ENCODE measurements at places on chromosomes 11 and 22.

DNA sequence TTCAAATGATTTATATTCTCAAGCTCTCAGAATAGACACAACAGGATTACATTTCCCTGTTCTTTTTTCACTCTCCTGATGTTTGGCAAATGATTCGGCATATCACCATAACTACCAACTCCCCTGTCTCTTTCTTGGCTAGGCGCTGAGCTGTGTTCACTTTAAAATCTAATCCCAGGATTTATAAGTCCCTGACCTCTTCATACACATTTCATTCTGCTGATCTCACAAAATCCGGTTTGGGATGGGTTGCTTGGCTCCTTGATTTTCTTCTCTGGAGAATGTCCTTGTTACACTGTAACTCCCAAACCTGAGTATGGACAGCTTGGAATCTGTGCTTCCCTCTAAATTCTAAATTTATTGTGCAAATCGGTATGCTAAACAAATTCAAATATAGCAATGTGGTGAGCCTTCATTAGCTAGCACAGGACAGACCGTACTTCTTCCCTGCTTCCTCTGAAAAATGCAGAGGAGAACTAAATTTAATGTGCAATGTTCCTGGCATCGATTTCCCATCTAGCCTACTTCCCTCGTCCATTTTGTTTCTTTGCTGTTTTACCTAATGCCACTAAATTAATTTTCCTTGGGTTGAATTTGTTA lies 858.5 kb upstream of the FAT3 start:
- DNase-seq = no peak

GRCh38 chr11:724049-724777 lies 18.2 kb downstream of the EPS8L2 start:
- no peak for DNase-seq

DNA sequence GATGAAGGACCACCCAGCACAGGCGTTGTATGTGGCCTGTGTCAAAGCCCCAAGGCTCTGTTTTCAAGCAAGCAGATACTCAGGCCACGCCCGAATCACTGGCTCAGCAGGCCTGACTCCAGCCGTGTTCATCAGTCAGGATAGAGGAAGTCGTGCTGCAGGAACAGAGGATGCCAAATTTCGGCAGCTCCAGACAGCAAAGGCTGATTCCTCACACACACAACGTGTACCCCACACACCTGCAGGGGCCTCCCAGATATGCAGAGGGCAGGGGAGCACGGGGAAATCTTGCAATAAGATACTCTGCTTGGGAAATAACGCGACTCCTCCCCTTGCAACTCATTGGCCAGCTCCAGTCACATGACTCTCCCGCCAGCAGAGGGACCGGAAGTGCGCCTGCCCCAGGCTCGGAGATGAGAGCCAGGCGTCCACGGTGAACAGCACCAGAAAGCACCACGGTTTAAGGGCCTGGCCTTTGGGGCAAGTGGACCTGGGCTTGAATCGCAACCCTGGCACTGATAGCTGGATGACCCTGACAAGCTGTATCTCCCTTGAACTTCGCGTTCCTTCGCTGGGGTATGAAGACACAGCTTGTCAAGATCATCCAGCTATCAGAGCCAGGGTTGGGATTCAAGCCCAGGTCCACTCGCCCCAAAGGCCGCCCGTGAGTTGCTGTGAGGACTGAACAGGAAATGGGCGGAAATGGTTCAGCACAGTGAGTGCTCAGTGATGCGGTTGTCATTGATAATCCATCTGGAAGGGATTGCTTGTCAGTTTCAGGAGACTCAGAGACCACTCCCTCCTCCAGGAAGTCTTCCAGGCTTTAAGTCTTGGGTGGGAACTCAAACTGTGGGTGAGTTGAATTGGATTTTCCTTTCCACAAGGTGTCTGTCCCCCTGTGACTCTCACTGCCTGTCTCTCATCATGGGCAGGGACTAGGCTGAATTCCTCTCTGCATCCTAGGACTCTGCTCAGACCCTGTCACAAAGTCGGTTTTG lies 88.5 kb downstream of the MYEOV start:
- DNase-seq = no peak

DNA sequence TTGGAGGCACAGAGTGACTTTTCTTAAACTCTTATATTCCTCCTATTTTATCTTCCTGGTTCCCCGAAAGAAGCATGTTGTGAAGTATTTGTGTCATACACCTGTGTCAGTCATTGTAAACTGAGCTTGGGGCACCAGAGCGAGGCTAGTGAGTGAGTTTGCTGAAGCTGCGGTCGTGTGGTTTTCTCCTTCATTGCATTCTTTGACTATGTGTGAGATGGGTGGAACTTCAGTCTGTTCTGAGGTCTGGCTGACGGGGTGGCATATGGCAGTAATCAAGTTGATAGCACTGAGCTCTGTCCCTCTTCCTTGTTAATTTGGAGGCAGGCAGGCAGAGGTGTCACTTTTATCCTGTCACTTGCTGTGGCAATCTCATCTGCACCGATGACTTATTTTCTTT lies 4.2 kb downstream of the VPS26B start:
- DNase-seq = no peak

GRCh38 chr11:113992459-113993110 lies 17.7 kb downstream of the HTR3A start:
- DNase-seq = no peak

GRCh38 chr11:122625976-122626665 lies 29.4 kb upstream of the UBASH3B start:
- no peak for DNase-seq

GRCh38 chr11:7571640-7572000 lies 57.8 kb downstream of the PPFIBP2 start:
- no peak for DNase-seq

GRCh38 chr22:41697126-41697775 lies 2.1 kb upstream of the MEI1 start:
- DNase-seq = peak; percentile 100

DNA sequence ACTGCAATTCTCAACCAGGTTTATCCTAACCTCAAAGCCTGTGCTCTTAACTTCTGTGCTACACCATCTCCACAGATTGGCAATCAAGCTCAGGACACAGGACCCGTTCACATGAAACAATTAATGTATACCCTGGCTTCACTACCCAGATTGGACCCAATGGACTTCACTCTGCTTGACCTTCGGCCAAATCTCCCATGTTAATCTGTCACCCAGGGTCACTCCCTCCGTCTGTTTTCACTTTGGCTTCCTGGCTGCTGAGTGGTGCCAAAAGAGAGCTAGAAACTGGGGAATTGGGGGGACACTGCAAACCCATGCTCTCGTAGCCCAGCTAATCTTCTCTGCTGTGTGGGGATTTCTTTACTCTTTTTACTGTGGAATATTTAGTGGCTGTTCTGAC lies 216.1 kb upstream of the ZC3H12C start:
- no peak for DNase-seq

DNA sequence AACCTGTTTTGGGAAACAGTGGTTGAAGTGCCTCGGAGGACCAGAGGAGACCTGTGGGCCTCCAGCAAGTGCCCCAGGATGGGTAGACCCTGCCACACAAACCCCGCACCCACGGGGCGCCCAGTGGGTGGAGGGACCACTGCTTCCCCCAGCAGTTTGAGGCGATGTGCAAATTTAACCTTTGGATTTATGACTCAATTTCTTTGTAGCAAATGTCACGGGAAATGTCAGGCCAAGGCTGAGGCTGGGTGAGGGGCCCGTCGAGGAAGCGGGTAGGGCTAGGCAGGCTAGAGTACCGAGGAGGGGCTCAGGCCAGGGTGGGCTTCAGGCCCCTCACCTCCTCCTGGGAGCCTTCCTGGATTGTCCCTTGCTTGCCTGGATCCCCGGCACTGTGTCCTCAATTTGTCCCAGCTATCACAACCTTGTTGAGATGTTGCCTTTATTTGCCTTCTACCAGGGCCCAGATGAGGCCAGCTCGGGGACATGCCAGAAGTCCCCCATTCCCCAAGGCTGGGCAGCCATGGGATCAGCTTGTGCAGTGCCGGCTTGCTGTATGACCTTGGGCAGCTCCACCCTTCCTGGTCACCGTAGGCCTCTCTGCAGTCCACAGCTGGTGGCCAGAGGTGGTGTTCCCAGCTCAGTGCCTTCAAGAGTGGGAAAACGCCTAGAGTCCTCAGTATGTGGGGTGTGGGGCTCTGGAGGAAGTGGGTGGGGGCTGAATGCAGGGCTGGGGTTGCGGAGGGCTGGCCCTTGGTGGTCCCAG lies 39.5 kb upstream of the PRODH start:
- DNase-seq = no peak

DNA sequence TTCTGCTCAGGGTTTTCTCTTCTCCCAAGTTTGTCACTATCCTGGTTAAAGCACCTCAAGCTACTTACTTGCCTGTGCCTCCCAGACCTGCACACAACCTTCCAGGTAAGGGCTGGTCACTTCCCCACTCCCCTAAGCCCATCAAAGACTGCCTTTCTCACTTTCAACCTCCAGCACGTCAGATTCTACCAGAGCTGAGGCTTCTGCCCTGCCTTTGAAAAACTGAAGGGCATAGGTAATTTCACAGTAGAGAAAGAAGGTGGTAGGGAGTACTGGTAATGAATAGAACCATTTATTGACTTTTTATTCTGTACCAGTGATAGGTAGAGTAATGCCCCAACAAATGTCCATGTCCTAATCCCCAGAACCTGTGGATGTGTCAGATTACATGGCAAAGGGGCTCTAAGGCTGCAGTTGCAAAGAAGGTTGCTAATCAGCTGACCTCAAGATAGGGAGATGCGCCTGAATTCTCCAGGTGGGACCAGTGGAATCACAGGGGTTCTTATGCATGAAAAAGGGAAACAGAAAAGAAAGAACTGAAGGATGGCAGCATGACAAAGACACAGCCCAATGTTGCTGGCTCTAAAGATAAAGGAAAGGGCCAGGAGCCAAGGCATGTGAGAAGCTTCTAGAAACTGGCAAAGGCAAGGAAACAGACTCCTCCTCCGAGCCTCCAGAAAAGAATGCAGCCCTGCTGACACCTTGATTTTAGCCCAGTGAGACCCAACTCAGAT lies 89.0 kb downstream of the SLC1A2 start:
- no peak for DNase-seq

DNA sequence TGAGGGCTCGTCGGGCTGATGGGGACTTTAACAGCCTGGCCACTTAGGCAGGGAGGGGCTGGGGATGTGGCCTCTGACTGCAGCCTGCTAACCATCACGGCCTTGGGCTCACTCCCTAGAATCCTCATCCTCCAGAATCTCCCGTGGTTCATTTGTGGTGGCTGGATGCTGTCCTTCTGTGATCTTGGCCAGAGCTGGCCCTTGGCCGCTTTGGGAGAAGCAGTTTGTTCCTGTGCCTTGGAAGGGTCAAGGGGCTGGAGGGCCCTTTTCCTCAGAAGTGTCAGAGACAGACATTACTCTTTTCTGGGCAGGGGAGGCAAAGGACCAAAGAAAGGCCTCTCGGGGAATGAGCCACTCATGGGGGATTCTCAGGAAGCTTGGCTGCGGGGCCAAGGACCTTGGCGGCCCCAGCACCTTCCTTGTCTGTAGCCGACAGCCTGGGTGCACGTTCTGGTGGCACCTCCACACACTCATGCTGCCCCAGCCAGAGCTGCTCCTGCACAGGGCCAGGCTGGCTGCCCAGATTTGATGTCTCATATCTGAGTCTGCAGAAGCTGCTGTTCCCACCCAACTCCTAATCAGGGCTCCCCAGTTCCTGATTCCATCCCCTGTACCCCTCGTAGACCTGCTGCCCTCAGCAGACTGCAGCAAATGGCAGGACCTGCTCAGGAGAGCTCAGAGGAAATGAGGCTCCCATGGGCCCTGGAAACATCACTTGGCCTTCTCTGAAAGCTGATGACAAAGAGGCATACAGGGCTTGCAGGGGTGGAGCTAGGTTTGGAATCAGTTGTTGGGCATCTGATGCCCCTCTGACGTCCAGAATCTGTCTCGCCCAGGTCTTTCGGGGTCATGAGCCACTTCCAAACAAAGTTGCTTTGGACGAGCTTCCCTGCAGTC lies 107.7 kb downstream of the CTTN start:
- no peak for DNase-seq

DNA sequence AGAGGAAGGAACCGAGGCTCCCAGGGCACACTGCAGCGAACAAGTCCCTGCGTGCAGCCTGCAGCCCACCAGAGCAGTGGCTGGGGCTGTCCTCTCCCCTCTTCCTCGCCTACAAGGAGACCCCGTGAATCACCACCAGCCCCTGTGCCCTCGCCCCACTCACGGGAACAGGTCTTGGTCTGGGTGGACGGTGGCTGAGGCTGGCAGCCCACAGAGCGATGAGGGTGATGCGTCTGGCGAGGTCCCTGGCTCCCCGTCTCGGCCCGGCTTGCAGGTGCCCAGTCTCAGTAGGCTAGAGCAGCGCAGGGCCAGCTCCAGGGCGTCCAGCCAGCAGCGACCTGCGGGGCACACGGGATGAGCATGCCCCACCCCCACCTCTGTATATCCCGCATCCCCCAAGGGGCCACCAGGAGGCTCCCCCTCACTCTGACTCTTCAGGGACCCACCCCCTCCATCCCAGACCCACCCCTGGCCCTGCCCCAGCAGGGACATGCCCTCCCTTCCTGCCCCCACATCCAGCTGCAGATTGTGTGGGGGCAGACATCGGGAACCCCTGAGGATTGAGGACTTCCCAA lies 50.5 kb upstream of the CARS1 start:
- peak; percentile 40 for DNase-seq

DNA sequence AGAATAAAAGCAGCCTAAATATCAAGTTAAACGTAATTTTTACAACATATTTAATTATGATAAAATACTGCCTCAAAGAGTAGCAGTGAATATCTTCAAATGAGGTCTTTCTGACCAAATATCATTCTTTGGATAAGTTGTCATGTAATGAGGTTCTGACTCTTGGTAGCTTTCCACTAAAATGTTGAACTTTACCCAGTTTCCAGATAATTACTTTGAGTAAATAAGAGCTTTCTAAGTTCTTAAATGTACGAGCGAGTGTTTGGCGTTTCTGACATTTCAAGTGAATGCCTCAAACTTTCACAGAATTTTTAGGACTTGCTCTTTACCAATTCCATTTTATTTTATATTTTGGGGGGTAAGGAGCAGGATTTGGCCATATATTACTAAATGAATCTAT lies 1515.2 kb downstream of the FAM181B start:
- DNase-seq = no peak

DNA sequence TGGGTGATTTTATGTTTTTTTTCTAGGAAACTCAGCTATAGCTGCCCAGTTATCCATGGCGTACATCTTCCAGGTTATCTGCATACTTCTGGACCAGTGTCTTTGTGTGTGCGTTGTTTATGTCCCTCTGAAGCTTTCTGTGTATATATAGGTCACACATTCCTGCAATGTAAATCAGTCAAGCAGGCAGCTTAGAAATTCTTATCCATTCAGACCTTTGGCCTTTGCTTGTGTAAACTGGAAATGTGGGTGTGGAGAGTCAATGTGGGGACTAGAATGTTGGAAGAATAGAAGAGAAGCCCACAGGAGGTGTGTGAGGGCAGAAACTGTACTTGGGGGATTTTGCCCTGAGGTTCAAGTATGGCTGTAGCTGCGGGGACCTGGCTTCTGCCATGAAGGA lies 51.7 kb downstream of the BARX2 start:
- no peak for DNase-seq

DNA sequence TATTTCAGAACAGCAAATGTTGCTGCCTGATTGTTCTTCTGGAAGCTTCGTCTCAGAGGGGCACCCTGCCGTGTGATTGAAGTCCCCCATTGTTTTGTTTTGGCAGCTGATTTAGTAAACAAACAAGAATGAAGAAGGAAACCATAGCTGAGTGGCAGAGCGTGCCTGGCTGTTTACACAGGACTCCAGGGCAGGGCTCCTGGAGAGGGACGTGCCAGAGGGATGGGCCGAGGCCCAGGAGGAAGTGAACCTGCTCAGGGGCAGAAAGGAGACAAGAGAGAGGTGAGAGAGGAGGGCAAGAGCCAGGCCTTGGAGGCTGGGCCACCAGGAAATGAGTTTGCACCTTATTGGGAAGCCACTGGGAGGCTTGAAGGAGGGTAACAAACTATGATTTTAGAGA lies 85.5 kb upstream of the B3GAT1 start:
- DNase-seq = no peak
